Breast epithelium (tissue), 4 donors: ENCODE measurements at places on chromosomes 7 and 10.

DNA sequence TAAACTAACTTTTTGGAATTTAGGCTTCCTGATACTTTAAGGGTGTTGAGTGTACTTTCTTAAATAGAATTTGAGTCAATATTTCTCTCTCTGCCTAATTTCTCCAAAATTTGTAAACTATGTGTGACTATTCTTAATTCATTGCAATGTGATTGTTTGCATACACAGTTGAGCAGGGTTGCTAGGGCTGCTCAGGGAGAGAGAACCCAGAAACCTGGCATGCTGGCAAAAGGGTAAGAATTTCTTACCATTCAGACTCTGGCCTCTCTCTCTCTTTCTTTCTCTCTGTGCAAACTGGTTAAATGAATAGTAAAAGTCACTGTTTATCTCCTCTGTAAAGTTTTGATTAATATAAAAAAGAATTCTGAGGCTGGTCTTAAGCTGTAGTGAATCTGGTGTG is 51.0 kb upstream of the NAMPT start:
- DNase-seq = no peak

DNA sequence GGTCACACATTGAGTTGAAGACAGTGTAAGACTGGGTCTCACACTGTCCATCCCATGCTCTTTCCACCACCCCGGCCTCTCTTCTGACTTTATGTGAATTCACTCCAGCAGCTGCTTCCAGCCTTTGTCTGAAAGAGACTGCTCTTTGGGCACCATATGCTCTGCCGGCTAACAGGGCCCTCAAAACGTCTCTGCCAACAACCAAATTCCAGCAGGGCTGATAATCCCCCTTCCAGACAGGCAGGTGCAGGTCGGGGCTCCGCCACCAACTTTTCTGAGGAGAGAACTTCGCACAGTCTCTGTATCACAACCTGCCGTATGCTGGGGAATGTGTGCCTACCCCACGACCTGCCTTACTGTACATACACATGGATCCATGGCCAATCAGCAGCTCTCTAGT is 64.3 kb downstream of the PLXNA4 start:
- no peak for DNase-seq

- no peak for DNase-seq
Observed at GRCh38 chr7:29479301-29480200, 84.1 kb upstream of the PRR15 start.

- DNase-seq = no peak
Observed at GRCh38 chr7:68103319-68103718, 1106.7 kb downstream of the TYW1 start.

- no peak for DNase-seq
Observed at GRCh38 chr7:107544848-107545591, 18.7 kb downstream of the COG5 start.

DNA sequence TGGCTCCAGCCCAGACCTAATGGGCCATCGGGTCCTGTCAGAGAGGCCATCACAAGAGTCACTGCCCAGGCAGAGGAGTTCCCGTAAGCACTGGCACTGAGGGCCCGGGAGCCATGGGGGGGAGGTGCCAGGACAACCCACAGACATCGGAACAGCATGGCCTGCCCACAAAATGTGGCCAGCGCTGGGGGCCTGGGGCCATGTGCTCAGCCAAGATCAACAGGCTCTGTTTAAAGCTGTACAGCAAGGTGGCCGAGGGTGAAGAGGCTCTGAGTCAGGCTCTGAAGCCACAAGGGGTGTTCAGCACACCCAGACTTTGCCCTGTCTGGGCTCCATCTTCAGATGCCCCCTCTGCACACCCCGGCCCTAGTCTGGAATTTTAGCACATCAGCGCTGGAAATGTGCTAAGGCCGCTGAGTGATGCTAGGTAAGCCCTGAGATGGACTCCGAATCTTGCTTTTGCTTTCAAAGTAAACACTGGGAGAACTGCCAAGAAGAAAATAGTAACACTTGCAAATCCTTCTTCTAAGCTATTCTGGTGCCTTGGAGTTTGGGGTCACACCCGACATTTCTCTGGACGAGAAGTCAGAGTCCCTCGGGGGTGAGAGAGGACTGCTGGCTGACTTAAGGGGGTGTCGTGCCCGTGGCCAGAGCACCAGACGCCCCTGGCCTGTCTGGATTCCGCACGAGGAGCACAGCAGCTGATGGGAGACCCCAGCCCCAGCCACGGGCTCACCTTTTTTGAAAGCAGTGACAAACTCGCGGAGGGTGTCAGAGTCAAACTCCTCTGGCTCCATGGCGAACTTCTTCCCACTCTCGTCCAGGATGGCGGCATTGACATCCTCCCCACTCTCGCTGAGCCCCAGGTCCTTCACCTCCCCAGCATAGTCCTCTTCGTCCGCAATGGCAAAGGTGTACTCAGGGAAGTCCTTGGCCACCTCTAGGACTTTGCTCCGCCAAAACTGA is 23.6 kb downstream of the PDIA4 start:
- no peak for DNase-seq

GRCh38 chr10:100890673-100891317 is 22.0 kb upstream of the SLF2 start:
- DNase-seq = no peak

GRCh38 chr7:50307368-50308032 is 3.0 kb downstream of the IKZF1 start:
- no peak for DNase-seq

DNA sequence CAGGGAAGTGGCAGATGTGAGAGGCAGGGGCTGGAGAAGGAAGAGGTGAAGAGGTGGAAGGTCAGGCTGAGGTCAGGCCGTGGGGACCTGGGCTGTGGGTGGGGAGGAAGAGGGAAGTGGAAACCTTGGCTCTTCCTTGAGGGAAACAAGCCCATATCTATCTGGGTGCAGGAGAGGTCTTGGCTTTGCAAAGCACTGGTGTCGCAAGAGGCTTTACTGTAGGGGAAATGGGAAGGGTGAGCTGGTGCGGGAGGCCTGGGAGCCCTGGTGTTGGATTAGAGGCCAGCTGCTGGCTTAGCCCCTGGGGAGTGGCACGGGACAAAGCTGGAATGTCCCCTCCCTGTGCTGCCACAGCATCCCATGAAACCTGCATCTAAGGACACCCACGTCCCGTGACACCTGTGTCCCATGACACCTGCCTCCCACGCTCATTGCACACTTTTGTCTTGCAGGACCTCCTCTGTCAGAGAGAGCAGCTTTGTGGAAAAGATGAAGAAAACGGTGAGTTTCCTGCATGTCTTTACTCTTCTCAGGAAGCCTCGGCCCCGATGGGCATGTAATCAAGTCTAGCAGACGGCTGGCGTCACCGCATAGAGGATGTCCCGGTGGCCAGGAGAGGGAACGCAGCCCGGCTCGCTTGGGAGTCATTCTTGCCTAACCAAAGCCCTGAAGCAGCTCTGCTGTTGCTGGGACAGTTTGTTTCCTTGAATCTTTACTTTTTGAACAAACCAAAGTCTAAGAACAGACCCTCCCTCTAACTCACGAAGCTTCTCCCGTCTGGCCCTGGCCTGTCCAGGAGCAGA is 22.2 kb downstream of the TMEM120A start:
- no peak for DNase-seq

DNA sequence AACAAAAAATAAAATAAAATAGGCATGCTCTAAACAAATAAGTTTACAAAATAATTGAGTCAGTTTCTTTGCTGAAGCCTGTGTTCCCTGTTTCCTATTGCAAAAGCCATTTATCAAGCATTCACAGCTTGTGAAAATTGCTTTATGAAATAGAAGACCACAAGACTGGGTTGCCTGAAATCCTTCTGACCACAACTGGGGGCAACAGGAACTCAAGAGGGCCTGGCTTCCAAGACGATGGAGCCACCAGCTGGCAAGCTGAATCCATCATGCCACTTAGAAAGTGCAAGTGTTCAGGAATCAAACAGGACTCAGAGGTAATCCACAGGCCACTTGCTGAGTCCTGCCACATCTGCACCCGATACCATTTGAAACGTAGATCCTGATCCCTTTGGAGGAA is 752 bp upstream of the ABCA13 start:
- DNase-seq = no peak

DNA sequence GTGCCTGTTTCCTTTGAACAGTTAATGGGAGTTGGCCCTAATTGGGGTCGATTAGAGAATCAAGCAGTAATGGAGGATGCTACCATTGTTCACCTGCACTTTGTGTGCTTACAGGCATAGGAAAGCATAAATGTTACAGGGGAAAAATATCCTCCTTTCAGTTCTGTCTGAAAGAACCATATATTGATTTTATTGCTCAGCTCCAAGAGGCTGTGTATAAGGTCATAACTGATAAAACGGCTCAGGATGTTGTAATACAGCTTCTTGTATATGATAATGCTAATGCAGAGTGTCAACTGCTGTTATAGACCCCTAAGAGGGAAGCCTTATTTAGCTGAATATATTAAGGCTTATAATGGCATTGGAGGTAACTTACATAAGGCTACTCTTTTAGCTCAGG is 32.9 kb upstream of the AKR1C2 start:
- no peak for DNase-seq

DNA sequence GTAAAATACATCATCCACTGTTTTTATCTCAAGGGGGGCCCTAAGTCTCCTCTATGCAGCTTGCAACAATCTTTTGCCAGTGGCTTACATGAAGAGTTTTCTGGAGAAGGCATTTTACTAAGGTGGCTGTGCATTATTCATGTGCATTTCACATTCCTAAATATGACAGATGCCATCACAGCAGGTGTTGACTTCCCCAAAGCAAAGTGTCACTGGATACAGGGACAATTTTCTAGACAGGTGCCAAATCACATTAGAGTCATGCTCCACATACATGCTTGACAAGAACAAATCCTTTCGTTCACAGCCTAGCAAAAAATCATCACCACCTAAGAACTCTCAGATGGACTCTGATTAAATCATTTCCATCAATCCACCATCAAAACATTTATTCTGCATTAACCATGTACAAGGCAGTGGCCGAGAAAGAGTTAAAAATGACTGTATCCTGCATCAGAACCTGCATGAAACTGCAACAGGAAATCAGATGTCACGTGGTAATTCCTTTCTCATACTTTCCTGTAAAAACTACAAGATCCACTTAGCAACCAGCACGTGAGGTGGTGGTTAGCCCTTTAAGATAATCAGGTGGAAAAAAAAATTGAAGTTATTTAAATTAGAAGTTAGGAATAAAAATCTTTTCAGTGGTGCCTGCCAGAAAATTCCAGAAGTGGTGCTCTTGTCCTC is 88.2 kb upstream of the AFAP1L2 start:
- DNase-seq = no peak

DNA sequence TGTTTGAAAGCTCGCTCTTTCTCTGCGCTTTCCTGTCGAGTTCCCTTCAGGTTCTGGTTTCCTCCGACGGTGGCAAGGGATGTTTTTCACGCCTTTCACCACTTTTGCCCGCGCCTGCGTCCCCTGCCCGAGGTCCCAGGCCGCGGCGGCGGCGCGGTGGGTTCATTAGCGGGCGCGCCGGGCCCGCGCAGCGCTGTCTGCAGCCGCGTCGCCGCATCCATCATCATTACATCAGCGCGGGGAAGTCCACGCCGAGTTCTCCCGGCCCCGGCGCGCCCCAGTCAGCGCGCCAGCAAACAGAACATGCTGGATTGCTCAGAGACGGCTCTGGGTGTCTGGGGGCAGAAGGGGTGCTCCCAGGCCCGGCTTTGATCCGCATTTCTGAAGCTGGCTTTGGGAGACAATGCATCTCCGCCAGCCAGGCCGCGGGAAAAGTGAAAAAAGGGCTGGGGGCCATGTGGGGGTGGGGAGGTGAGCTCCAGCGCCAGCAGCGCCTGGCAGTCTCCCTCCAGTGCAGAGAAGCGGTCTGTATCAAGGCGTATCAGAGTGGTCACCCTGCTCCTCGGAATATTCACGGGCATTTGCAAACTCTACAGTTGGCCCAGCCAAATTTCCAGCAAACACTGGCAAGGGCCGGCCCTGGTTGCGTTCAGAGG is 8.9 kb downstream of the GLI3 start:
- no peak for DNase-seq

DNA sequence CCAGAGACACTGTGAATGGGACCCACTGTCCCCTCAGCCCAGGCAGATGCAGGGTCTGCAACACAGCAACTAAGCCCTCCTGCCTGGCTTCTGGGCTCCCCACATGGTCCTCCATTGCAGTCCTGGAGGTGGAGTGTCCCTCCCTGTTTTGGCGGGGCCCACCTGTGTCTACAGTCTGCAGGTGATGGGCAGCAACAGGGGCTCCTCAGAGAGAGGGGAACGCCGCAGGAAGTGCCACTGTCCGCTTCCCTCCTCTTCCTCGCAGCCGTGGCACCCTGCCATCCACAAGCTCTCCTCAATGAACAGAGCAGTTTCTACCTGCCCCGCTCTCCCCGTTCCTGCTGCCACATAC is 9.3 kb downstream of the CAMK2G start:
- no peak for DNase-seq

- no peak for DNase-seq
Observed at GRCh38 chr10:54667136-54667535, 133.9 kb downstream of the PCDH15 start.

DNA sequence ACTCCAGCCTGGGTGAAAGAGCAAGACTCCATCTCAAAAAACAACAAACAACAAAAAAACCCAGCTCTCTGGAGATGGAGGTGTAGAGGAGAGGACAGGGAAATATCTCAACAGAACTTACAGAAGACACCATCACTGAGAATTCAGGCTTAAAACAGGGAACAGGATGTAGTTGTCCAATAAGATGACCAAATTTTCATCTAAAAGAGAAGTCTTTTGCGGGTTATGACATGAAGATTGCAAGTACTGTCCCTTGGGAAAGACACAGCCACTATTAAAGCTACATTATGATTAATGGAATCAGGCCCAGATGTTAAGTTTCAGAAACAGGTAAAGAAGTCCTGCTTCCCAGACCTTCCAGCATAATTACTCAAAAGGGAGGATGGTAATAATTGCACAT is 235.2 kb upstream of the NRP1 start:
- DNase-seq = no peak

DNA sequence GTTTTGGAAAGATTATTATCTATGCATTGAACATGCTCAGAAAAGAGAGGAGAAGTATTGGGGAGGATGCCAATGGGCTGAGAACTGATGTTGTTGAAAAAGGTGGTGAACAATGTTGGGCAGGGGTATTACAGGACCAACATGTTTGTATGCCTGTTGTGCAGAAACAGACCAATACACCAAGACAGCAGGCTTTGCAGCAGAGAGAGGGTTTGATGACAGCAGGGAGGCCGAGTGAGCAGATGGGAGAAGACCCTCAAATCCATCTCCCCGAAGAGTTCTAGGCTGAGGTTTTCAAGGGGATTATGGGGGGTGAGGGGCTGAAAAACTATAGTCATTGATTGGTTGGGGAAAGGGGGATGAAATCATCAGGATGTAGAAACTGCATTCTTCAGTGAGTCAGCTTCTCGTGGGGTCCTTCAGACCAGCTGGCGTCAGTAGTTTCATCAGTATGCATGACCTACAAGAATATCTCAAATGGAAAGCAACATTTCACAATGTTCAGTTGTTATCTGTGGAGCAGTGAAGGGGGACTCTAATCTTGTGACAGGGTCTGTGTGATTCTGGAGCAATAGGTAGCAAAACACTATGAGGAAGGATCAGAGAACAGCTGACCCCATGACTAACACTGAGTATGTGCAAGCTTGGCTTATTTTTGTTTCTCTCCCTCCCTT is 167.8 kb downstream of the BAMBI start:
- no peak for DNase-seq
